Heart right ventricle (tissue), 16 donors: ENCODE measurements at places on chromosomes 7 and 10. TPM values are rescaled to one million over a fixed set of nuclear protein-coding genes. Genes with fewer than 3 reads are reported as not detected.

DNA sequence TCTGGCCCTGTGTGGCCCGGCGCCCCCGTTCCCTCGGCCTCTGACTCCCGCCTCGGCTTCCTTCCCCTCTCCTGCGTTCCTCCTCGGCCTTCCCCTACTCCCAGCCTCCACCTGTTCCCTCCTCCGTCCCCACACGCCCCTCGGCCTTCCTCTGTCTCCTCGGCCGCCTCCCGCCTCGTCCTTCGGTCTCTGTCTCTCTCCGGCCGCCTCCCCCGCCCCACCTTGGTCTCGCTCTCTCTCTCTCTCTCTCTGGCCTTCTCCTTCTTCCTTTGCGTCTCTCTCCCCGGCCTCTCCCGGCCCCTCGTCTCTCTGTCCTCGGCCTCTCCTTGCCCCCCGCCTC, 588 bp downstream of the GET4 start:
- H3K4me1 ChIP-seq = peaks cover 67% of the 10 kb centered on the region
- DNase-seq = no peak
- peaks cover 49% of the 10 kb centered on the region for H3K36me3 ChIP-seq
- H3K4me3 ChIP-seq = peak overlapping the region; percentile 83
- no peaks in the 10 kb centered on the region for H3K27me3 ChIP-seq

DNA sequence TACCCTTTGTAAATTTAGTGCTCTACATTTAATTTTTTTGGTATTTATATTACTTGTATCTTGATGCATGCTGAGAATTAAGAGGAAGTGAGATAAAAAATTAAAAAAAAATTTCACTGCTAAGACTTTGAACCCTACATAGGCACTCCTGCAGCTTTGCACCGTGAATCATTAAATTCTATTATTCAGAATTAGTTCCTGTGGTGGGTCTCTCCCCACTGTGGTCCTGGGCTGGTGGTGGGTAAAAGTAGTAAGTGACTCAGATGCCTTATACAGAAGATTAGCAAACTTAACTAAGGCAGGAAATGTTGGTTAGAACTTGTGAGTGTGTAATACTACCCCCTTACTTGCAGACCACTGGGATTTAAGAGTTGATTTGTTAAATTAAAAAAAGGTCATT, 72.6 kb downstream of the AP3M1 start:
- no peaks in the 10 kb centered on the region for H3K27me3 ChIP-seq
- H3K36me3 ChIP-seq = no peaks in the 10 kb centered on the region
- no peak overlapping the region for H3K27ac ChIP-seq
- no peak for DNase-seq

DNA sequence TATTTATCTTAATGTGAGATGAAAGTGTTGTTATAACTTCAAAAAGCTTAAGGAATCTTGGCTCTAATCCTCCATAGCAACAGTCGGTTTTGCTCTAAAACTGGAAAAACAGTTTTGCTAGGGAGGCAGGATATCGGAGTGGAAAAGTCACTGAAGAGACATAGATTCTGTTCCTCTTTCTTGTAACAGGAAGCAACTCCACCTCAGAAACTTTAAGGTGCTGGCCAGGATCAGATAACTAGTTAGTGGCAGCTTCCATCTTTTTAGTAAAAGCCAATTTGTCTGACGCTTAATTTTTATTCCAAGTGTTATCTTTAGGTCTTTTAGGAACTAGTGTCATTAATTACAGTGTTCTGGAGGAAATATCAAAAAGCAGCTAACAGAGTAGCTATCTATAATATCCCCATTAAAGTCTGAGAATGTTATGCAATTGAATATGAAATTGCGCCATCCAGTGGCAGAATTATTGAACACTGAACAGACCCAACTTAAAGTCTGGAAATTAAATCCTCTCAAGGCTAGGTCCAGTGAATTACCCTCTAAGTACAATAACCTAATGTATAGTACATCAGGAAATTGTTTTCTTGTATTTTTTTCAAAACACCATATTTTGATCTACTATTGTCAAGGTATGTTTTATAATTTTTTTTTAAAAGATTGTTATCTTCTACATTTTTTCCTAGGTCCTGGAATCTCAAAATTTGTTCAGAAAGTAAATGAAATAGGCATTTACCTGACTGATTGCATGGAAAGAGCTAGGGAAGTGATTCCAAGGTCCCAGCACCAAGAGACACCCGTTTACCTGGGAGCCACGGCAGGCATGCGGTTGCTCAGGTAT, 65.9 kb upstream of the CC2D2B start:
- H3K27ac ChIP-seq = peak overlapping the region; percentile 67
- no peak overlapping the region for H3K4me3 ChIP-seq
- peaks cover 23% of the 10 kb centered on the region for H3K4me1 ChIP-seq
- no peaks in the 10 kb centered on the region for H3K27me3 ChIP-seq
- peaks cover 17% of the 10 kb centered on the region for H3K36me3 ChIP-seq

GRCh38 chr10:120422457-120422856, 34.6 kb upstream of the PLPP4 start:
- H3K4me1 ChIP-seq = no peaks in the 10 kb centered on the region
- H3K36me3 ChIP-seq = no peaks in the 10 kb centered on the region

The UPK3B gene
- 0.53 TPM for total RNA-seq
